ENCODE measurements at places on chromosomes 2 and 18.
A peak's percentile ranks its signal among the peaks of the same experiment; 100 is the strongest.

DNA sequence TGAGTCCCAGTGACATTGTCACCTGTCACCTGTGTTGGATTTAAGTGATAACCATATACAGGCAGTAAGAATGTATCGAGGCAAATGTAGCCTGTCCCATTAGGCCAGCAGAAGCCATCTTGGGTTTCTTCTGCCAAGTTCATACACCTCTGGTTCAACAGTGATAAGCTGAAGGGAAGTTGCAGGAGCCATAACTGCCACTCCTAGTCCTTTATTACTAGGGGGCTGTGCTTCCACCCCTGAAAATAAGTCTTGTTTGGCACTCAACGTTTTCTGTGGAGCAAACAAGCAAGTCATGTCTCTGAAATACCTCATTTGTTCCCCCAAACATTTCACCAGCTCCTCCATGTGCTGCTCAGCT is 58.1 kb upstream of the ALPP start:
- no peak for DNase-seq

GRCh38 chr2:127591221-127591923 is 54.6 kb upstream of the GPR17 start:
- peak; percentile 77 for DNase-seq

DNA sequence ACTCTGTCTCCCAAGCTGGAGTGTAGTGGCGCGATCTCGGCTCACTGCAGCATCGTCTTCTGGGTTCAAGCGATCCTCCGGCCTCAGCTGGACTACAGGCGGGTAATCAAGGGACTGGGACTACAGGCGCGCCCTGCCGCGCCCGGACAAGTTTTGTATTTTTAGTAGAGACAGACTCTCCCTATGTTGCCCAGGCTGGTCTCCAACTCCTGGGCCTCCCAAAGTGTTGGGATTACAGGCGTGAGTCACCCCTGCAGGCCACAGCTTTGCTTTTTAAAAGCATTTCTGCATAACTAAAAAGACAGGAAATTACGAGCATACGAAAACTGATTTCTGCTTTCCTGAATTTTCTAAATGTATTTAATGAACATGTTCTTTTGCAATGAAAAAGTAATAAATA is 916 bp upstream of the OSBPL1A start:
- DNase-seq = no peak

- DNase-seq = no peak
Observed at GRCh38 chr2:84132370-84132769, 326.7 kb downstream of the SUCLG1 start.

- DNase-seq = no peak
Observed at GRCh38 chr2:11550302-11550701, 16.5 kb downstream of the GREB1 start.

- no peak for DNase-seq
Observed at GRCh38 chr2:210519594-210519993, 36.8 kb upstream of the CPS1 start.

GRCh38 chr2:72153924-72154323 is 6.3 kb upstream of the CYP26B1 start:
- no peak for DNase-seq

DNA sequence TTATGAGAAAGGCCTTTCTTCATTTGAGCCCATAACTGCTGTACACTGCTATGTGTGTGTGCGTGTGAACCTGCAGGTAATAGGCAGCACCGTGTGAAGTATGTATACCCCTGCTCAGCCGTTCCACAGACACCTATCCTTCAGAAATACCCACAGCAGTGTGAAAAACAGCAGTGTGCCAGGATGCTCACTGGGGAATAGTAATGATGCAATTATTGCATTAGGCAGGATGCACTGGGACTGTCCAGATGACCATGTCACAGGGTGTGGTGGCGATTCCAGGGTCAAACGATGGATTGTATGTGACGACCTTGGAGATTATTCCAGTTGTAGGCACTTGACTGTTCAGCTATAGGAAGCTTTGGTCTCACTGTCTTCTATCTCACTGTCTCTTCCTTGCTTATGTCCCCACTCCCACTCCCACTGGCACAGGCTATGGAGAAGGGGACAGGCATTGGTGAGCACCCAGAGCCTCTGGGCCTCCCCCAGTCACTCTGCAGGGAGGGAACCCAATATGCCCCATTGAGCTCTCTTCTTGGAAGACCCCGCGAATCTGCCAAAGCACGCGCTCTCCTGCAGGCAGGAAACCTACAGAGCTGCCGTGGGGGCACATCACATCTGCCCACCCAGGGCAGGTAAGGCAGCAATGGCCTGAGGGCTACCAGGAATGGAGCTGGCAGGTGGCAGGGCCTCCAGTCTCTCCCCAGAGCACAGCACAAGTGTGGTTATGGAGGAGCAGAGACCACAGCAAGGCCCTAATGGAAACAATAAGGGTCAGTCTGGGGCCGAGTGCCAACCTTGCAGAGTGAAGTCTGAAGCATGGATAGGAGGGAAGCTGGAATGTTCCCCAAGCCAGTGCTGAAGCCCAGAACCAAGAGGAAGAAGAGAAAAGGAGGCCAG is 518.9 kb upstream of the RAB6C start:
- no peak for DNase-seq

- no peak for DNase-seq
Observed at GRCh38 chr2:20397811-20398447, 47.3 kb upstream of the PUM2 start.

GRCh38 chr2:141455211-141455826 is 675.5 kb downstream of the LRP1B start:
- no peak for DNase-seq

DNA sequence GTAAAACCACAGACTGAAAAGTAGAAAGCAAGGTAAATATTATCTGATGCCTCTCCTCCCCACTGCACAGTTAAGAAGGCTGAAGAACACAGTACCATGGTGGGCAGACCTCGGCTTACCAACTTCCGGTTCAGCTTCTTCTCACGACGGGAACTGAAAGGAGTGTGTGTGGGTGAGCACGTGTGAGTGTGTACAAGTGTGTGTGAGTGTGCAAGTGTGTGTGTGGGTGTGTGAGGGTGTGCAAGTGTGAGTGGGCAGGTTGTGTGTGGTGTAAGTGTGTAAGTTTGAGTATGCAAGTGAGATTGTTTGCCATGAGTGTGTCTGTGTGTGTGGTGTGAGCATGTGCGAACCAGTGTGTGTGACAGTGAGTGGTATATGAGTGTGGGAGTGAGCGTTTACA is 103.5 kb downstream of the ADD2 start:
- DNase-seq = no peak

DNA sequence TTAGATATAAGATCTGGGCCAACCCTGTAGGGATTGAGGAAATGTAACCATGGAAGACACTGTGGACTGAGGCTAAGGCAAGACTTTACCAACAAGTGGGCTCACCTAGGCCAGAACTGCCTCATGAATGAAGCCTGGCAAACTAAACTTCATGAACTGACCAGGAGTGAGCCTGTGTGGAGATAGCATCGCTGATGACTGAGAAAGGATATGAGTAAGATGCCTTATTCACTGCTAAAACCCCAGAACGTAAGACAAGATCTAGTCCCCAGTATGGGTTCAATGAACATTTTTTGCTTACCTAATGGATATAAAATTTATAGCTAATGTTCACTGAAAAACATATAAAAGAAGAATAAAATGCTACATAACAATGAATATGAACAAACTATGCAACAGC is 399.8 kb downstream of the SATB2 start:
- no peak for DNase-seq

GRCh38 chr2:6159606-6160005 is 467.4 kb downstream of the SOX11 start:
- DNase-seq = no peak

- no peak for DNase-seq
Observed at GRCh38 chr18:31303771-31304170, 14.2 kb upstream of the DSG1 start.

GRCh38 chr2:161139098-161139987 is 20.9 kb upstream of the TANK start:
- DNase-seq = no peak

- DNase-seq = no peak
Observed at GRCh38 chr2:57536535-57537231, 509.9 kb upstream of the VRK2 start.

DNA sequence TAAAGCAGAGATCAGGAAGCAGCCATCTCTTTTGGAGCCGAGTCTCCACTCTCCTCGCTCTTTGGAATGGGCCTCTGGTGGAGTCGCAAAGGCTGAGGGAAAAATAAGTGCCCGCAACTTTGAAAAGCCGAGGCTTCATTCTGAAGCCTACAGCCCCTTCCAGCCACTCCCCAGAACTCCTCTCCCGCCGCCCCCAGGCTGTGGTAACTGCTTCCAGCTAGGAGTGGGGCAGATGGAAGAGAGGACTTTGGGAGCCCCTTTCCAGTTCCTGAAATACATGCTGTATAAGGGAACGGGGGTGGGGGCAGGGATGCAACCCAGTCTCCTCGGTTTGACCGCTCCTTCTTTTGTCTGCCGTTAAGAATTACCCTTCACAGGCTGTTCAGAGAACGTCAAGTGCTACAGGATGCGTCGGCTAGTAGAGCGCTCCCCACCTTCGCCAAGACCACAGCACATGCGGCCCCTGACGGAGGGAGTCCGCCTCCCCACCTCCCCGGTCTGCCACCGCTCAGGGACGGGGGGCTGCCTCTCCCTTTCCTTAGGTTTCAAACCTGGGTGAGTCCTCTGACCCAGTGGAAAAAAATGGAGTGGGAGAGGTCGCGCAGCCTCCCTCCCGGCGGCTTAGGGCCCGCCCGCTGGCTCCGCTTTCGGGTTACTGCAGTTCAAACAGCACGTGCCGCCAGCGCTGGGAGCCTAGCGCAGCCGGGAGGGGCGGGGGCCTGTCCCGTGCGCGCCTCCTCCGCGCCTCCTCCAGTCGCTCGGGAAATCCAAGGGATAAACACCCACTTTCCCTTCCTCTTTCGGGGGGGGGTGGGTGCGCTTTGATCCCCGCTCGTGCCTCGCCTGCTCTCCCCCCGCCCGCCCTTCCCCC is 4.9 kb downstream of the CYP26B1 start:
- DNase-seq = no peak

DNA sequence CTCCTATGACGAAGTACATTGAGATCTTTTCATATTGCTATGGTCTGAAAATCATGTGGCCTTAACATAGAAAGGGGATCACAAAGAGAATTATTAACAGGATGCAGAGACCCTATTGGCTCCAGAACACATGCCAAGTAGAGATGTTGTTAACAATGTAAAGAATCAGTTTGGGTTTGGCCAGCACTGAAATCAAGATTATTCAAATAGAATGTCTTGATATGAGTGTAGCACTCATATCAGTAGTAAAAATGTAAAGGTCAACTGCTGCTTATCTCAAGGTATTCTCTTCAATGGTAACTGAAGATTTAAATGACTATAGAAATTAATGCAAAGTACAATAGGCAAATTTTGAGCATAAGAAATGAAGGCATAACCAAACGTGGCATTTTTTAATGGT is 262.8 kb downstream of the PTH2R start:
- no peak for DNase-seq

- DNase-seq = no peak
Observed at GRCh38 chr2:10521356-10522169, 73.4 kb upstream of the ODC1 start.

DNA sequence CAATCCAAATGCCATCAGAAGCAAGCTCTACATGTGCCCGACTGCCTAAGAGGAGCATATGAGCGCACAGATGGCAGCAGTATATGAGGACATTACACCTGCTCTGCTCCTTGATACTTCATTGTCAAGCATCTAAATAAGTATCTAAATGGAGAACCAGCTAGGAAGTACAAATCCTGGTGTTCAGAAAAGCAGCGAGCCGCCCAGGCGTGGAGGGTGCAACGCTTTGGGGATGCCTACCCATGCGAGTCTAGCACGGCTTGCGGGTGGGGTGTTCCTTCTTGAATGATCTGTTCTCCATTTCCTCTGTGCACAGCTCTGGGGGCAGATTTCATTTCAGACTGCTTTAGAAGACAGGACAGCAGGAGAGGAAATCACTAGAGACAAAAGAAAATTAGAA is 63.0 kb upstream of the BCL2L11 start:
- DNase-seq = no peak

DNA sequence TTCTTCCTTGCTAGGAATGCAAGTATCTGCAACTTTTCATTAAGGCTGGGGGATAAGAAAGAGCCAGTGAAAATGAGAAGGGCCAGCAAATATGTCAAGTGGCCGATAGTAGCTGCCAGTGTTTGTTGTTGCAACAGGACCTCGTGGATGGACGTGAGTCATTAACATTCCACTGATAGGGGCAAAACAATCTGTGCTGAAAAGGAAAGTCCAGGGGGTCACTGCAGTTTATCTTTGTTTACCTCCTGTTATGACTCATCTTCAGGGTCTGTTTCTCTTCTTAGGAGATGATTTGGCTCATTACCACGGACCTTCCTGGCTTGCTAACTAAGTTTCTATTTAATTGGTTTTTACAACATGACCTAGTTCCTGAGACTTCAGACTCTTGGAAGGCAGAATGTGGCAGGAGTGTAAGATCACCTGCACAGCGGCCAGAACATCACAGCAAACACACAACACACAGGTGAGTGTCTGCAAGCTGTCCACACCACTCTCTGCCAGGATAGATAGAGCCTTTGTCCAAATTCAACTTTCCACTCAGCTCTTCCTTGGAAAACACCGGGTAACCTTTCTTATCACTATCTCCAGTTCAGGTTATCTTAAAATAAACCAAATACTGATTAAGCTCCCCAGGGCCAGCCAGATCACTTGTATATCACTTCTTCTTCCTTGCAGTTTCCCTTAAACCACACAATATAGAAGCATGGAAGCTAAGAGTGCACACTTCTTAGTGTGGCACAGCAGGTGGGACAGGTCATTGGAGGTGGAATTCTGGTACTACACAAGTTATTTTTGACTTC is 157.5 kb upstream of the LMAN1 start:
- DNase-seq = no peak

DNA sequence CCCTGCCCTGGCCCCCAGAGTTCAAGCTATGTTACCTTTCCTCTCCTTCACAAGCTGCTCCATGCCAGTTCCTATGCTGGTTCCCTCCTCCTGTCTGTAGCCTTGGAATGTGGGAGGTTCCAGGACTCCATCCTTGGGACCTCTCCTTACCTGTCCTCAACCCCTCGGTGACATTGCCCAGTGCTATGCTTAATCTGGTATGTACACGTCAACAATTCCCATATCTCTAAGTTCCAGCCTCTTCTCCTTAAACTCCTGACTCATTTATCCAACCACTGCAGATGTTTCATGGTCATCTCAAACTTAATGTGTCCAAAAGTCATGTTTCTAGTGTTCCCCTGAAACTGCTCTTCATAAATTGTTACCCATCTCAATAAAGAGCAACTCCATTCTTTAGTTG is 160.8 kb downstream of the TNS1 start:
- DNase-seq = no peak
